Gastrocnemius medialis (tissue), 4 donors: ENCODE measurements at places on chromosomes 7 and 10.

GRCh38 chr10:61470740-61471139 is 17.6 kb upstream of the TMEM26 start:
- no peak for DNase-seq

DNA sequence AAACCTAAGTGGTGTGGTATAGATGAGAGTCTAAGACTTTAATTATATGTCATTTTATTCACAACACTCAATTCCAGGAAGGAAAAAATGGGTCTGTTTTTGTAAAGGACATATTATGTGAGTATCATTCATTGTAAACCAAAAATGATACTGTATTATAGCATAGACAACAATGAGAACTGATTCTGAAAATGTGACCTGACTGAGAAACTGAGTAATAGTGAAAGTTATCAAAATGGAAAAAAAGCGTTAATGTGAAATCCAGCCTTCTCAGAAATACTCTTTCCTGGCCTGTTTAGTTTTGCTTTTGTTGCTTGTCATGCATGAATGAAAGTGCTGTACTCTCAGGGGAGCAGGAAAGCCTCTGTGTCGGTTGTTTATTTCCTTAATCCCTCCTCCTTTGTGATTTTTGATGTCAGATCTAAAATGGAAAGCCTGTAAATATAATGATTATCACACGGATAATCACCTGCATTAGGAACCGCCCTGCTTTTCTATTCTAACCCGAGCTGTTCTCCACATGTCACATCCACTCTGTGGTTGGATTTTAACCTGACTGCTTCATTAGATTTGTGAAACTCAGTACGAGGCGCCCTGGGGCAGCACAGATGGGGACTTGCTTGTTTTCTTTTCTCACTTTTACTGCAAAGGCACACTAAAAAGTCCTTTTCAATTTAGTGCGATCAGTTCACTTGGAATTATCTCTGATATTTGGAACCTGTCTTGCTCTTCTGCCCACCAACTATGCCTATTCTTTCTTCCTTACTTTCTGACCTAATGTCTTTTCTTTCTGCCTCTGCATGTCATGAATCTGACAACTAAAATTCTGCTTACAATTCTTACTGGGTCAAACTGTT is 240.9 kb upstream of the KAT6B start:
- no peak for DNase-seq

- DNase-seq = no peak
Observed at GRCh38 chr10:132551808-132552130, 14.2 kb downstream of the INPP5A start.

- no peak for DNase-seq
Observed at GRCh38 chr10:44830022-44830421, 81.1 kb upstream of the TMEM72 start.

DNA sequence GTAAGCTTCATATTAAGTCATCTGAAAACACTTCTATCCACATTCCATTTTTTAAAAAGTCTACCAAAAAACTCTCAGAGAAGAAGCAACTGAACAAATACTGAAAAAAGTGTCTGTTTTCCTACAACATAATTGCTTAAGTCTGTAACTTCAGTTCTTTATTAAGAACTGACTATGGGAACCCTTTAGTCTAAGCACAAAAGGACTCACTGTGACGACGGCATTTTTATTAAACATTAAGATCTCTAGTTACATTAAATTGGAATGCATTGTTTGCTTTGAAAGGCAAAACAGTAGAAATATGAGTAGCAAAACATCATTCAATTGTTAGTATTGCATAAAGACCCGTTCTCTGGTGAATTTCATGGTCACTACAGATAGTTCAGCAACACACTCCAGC is 5.8 kb upstream of the FAM3C start:
- DNase-seq = no peak

- DNase-seq = no peak
Observed at GRCh38 chr7:136976504-136977251, 108.2 kb downstream of the CHRM2 start.

DNA sequence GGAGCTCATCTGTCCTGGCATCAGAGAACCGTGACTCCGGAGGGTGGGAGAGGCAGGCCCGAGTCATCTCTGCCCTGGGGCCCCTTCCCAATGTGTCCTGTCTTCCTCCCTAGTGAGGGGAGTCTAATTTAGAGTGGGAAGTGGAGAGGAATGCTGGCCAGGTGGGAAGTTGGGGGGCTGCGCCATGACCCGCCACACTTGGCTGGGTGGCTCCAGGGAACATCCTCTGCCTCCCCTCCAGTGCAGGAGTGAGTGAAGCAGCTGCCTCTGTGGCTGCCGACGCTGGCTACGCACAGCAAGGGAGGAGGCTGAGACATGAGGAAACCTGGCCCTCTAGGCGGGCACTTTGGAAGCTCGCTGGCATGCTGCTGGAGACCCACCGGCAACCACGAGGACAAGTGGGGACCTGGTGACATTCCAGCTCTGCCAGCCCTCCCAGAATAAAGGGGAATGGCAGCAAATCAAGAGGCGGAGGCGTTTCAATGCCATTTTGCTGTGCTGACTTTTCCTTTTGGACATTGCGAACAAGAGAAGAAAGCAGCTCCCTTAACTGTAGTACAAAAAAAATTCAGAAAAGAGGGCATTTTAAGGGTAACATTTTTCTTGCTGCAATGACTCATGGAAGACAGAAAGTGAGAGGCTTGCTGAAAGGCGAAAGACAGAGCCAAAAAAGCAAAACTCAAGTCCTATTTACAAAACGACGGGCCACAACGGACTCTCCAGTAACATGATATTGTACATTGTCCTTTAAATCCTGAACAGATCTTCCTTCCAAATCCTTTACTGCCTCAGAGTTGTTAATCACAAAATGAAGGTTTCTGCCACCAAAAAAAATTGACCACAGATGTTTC is 121.2 kb upstream of the PITRM1 start:
- no peak for DNase-seq

GRCh38 chr7:96337519-96337918 is 15.6 kb upstream of the SLC25A13 start:
- no peak for DNase-seq

- peak; percentile 33 for DNase-seq
Observed at GRCh38 chr7:16644636-16645592, 640 bp downstream of the ANKMY2 start.
